ENCODE measurements at places on chromosomes 4 and X.

DNA sequence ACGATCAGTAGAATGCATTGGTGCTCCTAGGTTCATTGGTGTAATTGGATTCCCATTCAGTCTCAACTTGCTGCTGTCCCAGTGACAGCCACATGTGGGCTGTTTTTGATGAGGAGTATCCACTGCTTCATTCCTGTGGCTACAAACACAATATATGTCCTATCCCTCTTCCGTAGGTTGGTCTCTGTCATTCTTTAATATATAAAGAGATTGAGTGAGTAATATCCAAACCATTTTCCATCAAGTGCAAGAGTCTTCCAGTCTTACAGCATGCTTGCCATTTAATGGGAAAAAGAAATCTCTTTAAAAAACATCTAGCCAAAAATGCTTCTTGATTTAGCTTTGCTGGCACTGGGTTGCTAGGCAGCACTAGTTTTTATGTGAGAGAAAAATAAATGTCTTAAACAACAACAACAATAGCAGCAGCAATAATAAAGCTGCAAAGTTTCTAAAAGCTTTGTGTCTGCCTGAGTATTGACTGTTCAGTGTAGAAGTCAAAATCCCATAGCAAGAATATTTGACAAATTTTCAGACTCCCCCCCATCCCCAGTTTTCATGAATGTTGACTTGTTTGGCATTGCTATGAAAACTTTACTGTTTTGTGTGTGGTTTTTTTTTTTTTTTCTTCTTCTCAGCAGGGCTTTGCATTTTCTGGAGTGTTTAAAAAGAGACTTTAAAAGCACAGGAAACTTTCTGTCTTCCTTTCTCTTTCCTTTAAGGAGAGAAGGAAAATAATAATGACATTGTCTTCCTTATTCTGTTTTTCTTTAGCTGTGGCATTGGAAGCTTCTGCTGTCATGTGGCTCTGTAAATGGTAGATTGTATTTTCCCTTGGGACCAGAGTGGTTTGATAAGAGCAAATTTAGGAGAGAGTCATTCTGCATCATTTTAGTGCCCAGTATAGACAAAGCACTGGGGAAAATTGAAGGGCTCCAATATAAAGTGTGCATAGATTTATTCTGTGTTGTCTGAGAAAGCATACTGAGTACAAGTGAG lies 244.3 kb downstream of the ARHGAP10 start:
- no peak for DNase-seq

- DNase-seq: no peak
Observed at GRCh38 chrX:38318196-38318595, 9.1 kb downstream of the RPGR start.

GRCh38 chr4:155543126-155543765 lies 123.4 kb upstream of the GUCY1A1 start:
- no peak for DNase-seq

GRCh38 chr4:74578329-74578728 lies 133.4 kb downstream of the AREG start:
- DNase-seq: no peak

DNA sequence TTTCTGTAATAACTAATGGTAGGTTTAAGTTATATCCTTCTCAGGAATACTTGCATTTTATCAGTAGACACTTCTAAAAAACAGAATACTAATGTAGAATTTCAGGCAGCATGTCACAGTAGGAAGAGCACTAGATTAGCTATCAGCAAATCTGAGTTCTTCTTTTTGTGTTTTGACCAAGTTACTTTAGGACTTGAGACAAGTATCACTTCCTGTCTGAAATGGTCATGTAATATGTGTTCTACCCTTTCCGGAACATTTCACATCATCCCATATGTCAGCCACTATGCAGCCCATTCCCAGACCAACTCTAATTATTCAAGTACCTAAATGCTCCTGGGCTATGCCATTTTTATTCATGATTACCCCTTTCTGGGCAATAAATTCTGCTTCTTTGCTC lies 401.8 kb upstream of the RPS6KA3 start:
- DNase-seq: no peak

- DNase-seq: no peak
Observed at GRCh38 chrX:22139822-22140221, 107.7 kb downstream of the PHEX start.

GRCh38 chr4:26793735-26794134 lies 66.9 kb upstream of the STIM2 start:
- DNase-seq: no peak

- DNase-seq: no peak
Observed at GRCh38 chr4:177478496-177478895, 36.3 kb upstream of the AGA start.

GRCh38 chr4:168796362-168797106 lies 213.5 kb downstream of the CBR4 start:
- DNase-seq: no peak

GRCh38 chr4:184446132-184446658 lies 28.2 kb downstream of the IRF2 start:
- no peak for DNase-seq

- no peak for DNase-seq
Observed at GRCh38 chr4:146237092-146237491, 22.8 kb downstream of the REELD1 start.

GRCh38 chrX:16528620-16529019 lies 121.3 kb upstream of the S100G start:
- no peak for DNase-seq

DNA sequence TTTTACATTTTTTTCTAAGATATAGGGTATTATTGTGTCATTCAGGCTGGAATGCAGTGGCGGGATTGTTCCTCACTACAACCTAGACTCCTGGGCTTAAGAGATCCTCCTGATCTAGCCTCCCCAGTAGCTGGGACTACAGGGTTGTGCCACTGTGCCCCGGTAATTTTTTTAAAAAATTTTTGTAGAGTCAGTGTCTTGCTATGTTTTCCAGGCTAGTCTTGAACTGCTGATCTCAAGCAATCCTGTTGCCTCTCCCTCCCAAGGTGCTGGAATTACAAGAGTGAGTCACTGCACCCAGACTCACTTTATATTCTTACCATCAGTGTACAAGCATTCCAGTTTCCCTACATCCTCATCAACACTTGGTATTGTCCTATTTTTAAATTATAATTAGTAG lies 156.4 kb upstream of the GYPA start:
- no peak for DNase-seq

DNA sequence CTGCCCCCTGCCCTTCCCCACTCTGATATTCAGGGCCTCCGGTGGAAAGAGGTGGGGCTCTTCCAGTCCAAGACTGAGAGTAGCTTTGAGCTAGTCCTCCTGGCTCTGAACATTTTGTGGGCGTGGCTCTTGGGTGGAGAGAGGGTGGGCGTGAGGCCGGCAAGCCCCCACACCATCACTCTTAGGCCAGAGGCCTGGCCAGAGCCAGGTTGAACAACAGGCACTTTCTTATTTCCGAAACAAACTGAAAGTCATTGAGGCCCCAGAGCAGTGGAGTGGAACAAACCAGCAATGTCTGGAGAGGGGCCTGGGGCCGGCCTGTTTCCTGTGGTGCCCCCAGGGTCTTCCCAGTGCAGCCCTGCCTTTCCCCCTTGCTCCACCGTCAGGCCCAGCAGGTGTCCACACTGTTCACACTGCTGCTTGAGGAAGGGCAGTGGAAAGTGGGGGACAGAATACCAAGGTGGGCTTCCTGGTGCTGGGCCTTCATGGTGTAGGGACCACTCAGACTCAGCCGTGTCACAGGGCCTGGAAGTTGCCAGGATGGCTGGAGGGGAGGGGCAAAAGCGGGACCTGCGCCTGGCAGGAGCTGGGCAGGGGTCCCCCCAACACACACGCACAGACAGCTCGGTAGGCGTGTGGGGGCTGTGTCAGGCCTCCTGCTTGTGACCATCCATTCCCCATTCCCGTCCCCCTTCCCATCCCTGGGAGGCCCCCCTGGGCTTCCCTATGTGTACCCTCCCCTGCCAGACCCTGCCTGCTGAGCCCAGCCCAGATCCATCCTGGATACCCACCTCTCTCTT lies 2.9 kb downstream of the ADRA2C start:
- no peak for DNase-seq

- DNase-seq: no peak
Observed at GRCh38 chr4:144820011-144820727, 174.2 kb downstream of the HHIP start.

DNA sequence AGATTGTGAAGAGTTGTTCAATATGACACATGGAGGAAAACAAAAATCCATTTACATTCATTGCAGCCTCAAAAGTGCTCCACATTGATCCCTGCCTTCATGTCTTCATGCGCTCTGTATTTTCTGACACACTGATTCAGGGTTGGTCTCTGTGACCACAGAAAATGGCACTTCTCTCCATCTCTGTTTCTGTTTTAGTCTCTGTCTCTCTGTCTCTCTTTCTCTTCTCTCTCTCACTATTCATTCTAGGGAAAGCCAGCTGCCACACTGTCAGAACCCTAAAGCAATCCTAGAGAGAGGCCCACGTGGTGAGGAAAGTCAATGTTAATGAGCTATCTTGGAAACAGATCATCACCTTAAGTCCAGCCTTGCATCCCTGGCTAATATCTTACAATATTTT lies 2238.4 kb downstream of the PCDH7 start:
- DNase-seq: no peak

DNA sequence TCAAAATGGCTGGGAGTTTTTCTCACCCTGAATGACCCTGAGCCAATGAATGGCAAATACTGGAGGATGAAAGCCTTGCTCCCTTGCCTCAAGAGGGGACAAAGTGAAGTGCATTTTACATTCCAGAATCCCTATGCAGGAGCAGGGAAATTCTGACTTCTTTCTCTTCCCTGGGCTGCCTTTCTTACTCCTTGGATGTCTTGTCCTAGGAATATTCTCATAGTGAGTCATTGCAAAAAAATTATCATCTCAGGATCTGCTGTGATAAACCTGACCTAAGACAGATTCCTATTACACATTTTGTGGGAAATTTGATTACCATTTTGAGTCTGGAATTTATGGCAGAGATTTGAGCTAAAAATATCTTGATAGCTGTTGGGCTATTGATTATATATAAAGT lies 199.9 kb downstream of the TMA16 start:
- no peak for DNase-seq

GRCh38 chrX:7586126-7586525 lies 256.8 kb upstream of the VCX start:
- DNase-seq: no peak

- DNase-seq: no peak
Observed at GRCh38 chr4:101795704-101796103, 5.2 kb downstream of the BANK1 start.

- DNase-seq: no peak
Observed at GRCh38 chrX:103562801-103563200, 22.5 kb upstream of the TCEAL4 start.

DNA sequence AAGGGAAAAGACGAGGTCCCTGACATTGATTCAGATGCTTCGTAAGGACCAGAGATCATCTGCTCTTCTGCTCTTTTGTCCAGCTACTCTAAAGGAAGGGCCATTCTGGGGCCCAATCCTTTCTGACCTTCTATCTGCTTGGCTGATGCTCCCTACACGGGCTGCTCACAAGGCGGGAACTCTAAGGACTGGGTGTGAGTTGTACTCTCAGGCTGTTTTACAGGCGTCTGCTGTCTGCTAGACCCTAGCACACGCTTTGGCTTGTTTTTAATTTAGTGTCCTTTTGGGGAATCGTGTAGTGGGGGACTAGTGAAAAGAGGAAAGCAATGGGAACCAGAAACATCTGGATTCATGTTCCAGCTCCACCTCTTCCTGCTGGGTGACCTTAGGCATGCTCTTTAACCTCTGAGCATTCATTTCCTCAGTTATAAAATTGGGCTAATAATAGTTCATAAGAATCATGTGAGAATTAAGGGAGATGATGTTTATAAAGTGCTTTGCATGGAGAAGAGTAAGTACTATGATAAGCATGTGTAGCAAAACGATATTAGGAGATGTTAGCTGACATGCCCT lies 53.1 kb downstream of the CASP3 start:
- DNase-seq: no peak

DNA sequence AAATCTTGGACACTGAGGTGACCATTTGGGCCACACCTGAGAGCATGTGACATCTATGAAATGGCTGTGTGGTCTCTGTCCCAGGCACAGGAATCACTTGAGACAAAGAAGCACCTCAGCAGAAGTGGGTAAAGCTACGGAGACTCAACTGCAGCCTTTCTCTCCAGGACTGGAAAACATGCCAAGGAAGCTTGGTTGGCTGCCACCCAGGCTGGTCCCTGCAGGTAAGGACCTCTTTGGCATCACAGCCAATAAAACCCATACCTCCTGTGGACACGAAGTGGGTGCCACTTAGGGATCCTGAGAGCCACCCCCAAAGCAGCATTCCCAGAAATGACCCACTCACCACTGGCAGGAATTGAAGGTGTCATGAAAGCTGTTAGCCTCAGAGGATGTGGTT lies 74.6 kb downstream of the LEF1 start:
- no peak for DNase-seq

DNA sequence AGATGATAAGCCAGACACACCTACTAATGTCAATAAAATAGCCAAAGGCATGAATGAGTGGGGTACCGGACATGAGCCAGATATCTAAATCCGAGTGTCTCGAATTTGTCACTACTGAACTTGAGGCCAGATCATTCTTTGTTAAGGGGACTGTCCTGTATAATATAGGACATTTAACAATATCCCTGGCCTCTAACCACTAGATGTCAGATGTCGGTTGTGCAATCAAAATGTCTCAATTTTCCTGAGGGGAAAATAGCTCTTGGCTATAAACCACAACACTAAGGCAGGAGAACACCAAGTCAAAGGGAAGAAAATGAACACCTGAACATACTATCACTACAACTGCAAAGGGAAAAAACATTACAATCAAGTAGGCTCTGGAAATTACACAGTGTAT lies 154.5 kb downstream of the GPM6A start:
- DNase-seq: no peak

DNA sequence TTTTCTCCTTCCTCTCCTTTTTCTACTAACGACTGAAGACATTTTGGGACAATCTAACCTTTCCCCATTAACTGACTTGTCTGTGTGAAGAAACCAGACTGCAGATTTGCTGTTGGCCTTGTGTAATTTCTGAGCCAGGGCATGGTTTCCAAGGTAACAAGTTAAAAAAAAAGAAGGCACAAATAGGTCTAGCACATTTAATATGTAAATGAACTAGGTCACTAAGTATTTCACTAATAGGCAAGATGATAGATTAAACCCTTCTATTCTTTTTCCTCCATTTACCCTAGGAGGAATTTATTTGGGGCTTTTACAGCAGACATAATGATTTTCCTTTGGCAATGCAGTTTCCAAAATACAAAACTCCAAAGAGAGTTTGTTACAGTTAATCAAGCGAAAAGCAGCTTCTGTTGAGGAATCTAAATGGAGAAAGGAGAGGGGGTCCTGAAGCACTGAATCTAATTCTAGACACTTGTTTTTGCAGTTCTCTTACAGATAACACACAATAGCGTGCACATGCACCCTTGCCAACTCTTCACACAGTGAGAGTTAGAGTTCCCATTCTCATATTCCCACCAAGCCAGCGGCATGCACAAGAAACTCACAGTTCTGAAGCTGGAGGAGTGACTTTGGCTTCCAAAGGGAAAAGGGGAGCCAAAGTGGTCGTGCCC lies 72.0 kb downstream of the TSPAN5 start:
- DNase-seq: no peak

- no peak for DNase-seq
Observed at GRCh38 chrX:134736356-134736755, 78.1 kb upstream of the PLAC1 start.

- no peak for DNase-seq
Observed at GRCh38 chr4:101777431-101777830, 13.1 kb upstream of the BANK1 start.
